Germinal center (tissue), 1 donor: ENCODE measurements at places on chromosomes 3 and 15.
A peak's percentile ranks its signal among the peaks of the same experiment; 100 is the strongest.

- peak; percentile 60 for DNase-seq
These were observed 31.4 kb downstream of the STARD5 start for GRCh38 chr15:81292523-81293001.

- DNase-seq = no peak
These were observed 264.9 kb downstream of the MEX3B start for GRCh38 chr15:81780966-81781365.

- no peak for DNase-seq
These were observed 62.3 kb upstream of the PLSCR4 start for GRCh38 chr3:146313031-146313745.

DNA sequence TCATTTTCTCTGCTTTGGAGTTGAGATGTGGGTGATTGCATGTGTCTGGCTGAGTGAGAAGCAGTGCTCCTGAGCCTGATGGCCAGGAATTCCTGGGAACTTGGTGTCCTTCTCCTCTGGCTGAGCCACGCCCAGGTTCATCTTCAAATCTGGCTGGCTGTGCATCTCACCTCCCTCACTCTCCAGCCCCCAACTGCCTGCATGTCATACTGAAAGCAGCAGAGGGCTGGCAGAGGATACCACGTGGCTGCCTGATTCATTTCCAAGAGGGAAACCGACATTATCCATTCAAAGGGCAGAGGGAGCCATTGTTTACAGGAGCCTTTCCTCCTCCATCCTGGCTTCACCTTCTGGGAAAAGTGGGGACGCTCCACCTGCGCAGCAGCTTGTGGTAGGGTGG lies 57.4 kb downstream of the ABHD5 start:
- DNase-seq = no peak

GRCh38 chr15:74823324-74823723 lies 3.1 kb upstream of the CPLX3 start:
- no peak for DNase-seq

- peak; percentile 89 for DNase-seq
These were observed 3.2 kb downstream of the ZDHHC19 start for GRCh38 chr3:196207833-196208607.

DNA sequence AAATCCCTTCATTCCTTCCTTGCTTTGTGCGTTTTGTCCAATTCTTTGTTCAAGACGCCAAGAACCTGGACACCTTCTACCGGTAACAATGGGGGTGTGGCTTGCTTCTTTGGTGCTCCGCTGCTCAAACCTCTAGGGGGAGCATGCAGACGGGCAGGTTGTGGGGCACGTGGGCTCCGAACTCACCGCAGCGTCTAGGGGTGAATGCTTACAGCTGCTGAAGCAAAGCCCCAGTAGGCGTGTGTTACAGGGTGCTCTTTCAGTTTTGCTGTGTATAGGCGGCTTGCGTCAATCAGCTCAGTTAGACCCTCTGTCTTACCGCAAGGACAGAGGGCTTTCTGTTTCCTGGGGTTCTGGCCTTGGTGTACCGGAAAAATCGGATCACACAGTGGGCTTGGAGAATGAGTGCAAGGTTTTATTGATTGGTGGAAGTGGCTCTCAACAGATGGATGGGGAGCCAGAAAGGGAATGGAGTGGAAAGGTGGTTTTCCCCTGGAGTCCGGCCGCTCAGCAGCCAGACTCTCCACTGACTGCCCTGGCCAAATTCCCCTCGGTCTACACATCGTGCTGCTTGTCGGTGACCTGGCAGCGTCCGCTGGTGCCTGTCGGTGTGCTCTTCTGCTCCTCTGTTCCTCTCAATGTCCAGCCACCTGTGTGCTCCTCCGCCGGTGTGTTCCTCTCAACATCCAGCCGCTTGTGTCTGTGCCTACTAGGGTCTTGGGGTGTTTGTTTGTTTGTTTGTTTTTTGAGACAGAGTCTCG lies 1.2 kb upstream of the LRRC34 start:
- peak; percentile 74 for DNase-seq

GRCh38 chr15:66483131-66483566 lies 14.4 kb downstream of the SNAPC5 start:
- no peak for DNase-seq

- DNase-seq = no peak
These were observed 408.1 kb upstream of the NR2F2 start for GRCh38 chr15:95922431-95922830.

GRCh38 chr3:191848818-191849217 lies 387.9 kb downstream of the PYDC2 start:
- DNase-seq = no peak

GRCh38 chr3:135897715-135898114 lies 67.8 kb upstream of the PPP2R3A start:
- DNase-seq = no peak

GRCh38 chr3:191336833-191337232 lies 6.5 kb upstream of the UTS2B start:
- no peak for DNase-seq

GRCh38 chr15:19973718-19974117 lies 567.9 kb downstream of the GOLGA6L6 start:
- DNase-seq = no peak

DNA sequence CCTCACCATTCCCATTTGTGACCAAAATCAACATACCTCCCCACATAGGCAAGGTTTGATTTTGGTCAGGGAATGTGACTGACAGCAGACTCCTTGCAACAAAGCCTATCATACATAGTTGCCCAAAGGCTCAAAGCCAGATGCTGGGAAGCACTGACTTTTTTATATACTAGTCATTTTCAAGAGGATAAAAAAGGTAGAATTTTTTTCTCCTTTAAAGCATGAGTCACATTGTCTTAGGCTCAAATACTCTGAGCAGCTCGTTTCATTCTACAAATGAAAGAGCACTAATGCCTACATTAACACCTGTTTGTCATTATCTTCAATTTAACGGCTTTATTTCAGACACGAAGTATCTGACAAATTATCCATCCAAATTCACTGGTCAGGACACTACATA lies 36.2 kb downstream of the ICE2 start:
- no peak for DNase-seq

GRCh38 chr15:57190208-57190607 lies 186.1 kb upstream of the CGNL1 start:
- DNase-seq = no peak

DNA sequence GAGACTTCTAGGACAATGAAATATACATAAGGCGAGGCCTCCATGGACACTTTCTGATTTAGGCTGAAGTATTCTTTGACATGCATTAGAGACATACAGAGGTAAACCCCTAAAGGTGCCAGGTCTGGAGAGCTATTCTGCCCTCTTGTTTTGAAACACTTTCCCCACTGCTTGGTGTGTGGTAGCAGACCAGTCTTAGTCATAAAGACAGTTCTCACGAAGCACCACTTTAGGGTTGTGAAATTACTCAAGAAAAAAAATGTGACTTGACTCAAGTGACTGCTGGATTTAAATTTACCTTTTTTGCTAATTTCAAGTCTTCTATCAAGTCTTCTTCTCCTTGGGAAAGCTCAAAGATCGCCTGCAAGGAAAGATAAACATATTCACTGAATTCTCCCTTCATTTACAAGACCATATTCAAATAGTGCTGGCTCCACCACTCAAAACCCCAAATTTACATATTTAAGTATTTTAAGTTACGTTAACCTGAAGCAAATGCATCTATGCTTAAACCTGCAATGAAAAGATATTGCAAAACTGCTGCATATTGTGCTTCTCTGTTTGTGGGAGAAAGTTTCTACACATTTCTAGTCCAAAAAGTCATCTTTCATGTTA lies 48.4 kb downstream of the ARHGEF3 start:
- no peak for DNase-seq

- no peak for DNase-seq
These were observed 19.1 kb upstream of the TPM1 start for GRCh38 chr15:63023351-63023945.

DNA sequence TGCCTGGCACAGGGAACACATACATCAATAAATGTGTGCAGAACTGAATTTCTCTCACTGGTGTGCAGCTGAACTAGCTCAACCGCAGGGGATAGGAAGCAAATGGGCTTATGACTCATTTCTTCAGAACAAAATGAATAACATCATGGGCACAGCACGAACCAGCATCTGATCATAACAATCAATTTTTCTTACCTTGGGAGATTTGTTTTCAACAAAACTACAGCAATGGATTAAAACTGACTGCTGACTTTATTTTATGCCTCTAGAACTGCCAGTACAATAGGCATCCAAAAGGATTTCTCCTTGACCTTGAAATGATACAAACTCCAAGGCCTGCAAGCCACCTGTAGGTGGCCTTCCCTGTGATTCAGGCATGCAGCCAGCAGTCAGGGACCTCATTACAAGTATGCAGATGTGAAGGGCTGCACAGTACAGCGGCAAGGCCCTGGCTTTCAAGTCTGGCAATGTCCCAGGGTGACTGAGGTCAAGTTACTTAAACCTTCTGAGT lies 26.1 kb downstream of the TAMM41 start:
- DNase-seq = no peak

DNA sequence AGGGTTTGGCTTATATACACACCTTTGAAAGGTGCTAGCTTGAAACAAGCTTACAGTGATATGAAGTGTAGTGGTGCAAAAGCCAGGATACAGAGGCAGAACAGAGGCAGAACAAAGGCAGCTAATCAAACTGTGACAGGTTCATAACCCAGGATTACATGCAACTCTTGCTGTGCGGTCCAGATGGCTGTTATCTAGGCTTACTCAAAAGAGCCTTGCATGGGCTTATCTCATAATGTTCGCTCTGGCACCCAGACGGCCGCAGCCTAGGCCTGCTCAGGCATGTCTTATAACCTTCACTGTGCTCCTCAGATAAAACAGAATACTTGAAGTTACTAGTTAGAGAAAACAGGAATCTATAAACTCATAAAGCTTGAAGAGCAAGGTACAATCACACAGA lies 22.8 kb upstream of the NOX5 start:
- no peak for DNase-seq

- DNase-seq = no peak
These were observed 27.9 kb upstream of the FAM174B start for GRCh38 chr15:92683511-92683834.

GRCh38 chr3:55483196-55484095 lies 3.7 kb downstream of the WNT5A start:
- no peak for DNase-seq

DNA sequence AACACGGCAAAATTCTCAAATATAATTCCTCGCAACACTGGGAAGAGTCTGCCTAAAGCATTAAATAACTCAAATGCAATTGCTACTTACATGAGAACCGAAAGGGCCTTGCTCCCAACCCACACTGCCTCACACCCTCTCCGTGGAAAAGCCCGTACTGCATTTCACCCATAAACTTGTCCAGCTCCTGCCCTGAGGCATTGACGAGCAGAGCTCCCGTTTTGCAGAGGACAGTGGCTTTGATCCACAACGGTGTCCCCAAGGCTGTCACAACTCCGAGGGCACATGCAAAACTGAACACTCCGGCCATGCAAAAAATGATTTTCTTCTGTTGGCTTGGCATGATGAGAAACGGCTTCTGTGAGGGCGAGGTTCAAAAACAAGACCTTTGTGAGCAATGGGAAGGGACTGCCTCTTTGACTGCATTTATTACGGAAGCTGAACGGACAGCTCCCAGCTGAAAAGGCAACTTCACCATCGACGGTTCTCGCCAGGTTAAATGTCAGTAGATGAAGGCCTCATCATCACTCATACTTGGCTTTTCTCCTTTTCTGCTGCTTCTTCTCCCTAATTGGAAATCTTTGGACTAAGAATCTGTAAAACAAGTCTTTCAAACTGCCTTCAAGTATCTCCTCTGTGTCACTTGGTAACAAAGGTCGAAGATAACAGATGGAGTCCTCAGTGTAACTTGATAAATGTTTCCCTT lies at the start of gene CLRN1:
TSS of gene CLRN1 (minus strand) at position 362 of the 706 bp plus-strand sequence. CDS start at position 343, 19 bp downstream.
- DNase-seq = no peak

GRCh38 chr3:178969004-178969700 lies 102.5 kb downstream of the ZMAT3 start:
- DNase-seq = peak; percentile 30

- DNase-seq = peak; percentile 54
These were observed 20.3 kb downstream of the FAM98B start for GRCh38 chr15:38474155-38474757.

GRCh38 chr15:99467338-99467720 lies 98.5 kb upstream of the MEF2A start:
- DNase-seq = no peak

DNA sequence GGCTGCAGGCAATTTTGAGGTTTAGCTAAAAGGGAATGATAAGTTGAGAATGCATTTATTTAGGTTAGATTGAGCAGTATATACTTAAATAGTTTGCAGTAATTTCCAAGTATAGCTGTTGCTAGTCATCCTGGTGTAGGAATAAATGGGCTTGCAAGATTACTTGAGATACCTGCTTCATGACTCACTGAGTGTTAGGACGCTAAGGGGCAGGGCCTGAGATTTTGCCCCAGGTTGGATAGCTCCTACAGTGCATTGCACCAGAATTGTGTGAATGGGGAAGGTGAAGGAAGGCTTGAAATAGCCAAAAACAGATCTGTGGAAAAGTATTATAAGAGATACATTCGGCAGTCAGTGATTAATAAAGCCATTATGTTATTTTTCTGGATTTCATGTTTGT lies 72.8 kb downstream of the KCNH8 start:
- DNase-seq = no peak

DNA sequence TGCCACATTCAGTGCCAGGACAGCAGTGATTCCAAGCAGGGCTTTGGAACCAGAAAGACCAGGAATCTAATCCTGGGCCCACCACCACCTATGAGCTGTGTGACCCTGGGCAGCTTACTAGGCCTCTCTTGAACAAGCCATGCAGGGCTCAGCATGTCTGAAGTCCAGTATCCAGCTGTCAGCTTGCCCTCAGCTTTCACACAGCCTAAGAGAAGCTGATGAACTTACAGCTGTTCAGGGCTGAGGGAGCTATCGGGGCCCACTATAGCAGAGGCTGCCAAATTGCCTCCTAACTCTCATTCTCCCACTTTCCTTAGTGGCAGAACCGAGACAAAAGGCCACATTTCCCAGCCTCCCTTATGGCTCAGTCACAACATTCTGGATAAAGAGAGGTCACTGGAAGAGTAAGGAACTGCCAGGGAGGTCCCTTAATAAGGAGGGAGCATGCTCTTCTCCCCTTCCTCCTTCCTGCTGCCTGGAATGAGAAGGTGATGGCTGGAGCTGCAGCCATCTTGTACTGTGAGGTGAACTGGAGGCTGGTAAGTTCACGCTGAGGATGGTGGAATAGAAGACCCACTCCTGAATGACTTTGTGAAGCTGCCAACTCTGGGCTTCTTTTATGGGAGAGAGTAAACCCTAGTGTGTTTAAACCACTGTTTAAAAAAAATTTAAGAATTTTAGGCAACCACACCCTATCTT lies 34.5 kb downstream of the FEM1B start:
- DNase-seq = no peak

DNA sequence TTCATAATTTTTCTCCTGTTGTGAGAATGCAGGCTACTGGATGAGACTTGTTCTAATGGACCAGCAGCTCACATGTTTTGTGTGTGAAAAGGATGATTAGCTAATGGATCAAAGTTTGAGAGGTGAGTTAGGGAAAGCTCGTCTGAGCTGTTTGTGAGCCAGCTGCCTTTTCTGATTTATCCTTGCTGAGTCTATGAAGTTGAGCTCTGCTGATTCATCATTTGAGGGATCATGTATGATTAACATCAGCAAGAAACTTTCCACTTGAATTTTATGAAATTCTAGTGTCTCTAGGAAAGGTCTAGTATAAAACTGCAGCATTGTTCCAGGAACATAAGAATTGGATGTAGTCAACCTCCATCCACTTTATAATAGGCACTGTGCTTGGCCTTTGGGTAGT lies 698.7 kb downstream of the NTRK3 start:
- DNase-seq = no peak
